BJ (cell line): ENCODE measurements at places on chromosomes 6 and 20. TPM values are rescaled to one million over a fixed set of nuclear protein-coding genes. Genes with fewer than 3 reads are reported as not detected.

- no peak for DNase-seq
Measured at GRCh38 chr6:135322427-135323201, 141.5 kb downstream of the MYB start.

The EFCAB8 gene
- not detected in 2 replicates for polyA plus RNA-seq

GRCh38 chr6:109441069-109441816 lies 719 bp downstream of the SMPD2 start:
- no peak for DNase-seq

DNA sequence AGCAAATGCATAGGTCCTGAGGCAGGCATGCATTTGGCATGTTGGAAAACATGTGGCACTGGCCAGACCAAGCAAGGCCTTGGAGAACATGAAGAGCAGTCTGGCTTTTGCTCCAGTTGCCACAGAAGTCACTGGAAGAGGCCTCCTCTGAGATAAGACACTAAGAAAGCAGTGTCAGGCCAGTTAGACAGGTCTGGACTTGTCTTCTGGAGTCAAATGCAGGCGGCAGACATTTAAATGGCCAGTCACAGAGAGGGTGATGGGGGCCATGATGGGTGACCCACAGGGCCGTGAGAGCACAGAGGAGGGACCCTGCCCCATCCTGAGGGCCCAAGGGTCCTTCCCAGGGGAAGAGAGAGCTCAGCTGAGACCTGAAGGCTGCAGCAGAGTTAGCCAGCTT lies 26.7 kb upstream of the ADA start:
- no peak for DNase-seq

The SHLD1 gene
- polyA plus RNA-seq: 2.0 and 2.5 TPM in 2 replicates

DNA sequence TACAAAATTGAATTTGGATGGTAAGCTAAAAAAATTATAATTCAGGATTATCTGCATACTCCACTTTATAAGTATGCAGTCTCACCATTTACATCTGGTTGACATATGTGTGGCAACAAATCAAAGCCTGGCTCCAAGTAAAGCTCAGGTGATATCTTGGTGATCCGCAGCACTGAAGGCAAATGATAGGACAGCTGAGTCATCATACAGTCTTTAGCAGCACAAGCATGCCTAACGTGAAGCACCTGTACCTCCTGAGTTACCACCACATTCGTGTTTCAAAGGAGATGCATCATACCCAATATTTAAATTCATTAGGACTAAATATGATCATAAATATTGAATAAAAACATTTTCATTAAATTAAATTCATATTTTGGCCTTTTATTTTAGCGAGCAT lies 11.8 kb upstream of the STX11 start:
- no peak for DNase-seq

The SMAP1 gene
- 23.3 and 24.6 TPM in 2 replicates for polyA plus RNA-seq

DNA sequence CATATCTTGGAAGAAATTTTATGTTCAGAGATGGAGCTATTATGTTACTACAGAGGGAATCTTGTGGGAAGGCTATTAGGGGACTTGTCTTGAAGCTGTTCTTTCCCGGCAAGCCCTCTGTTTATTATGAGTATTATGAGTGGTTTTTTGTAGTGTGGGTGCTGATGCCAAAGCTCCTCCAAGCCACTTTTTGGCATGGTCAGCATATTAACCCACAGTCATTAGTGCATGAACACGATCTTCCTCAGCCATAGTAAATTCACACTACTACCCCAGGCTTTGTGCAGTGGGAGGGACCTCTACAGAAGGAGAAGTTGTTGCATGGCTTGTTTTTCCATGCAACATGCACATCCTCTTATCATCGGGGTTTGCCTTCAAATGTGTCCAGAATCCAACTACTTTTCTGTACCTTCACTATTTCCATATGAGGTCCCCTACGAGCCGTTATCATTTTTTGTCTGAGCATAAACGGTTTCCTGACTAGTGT lies 6.5 kb upstream of the BMP6 start:
- no peak for DNase-seq

GRCh38 chr20:31967830-31968249 lies at the start of gene XKR7:
TSS of gene XKR7 (plus strand) at chr20:31968151. CDS start at chr20:31968176, 25 bp downstream.
- DNase-seq: no peak

The PM20D2 gene
- 2.4 and 4.0 TPM in 2 replicates for polyA plus RNA-seq

DNA sequence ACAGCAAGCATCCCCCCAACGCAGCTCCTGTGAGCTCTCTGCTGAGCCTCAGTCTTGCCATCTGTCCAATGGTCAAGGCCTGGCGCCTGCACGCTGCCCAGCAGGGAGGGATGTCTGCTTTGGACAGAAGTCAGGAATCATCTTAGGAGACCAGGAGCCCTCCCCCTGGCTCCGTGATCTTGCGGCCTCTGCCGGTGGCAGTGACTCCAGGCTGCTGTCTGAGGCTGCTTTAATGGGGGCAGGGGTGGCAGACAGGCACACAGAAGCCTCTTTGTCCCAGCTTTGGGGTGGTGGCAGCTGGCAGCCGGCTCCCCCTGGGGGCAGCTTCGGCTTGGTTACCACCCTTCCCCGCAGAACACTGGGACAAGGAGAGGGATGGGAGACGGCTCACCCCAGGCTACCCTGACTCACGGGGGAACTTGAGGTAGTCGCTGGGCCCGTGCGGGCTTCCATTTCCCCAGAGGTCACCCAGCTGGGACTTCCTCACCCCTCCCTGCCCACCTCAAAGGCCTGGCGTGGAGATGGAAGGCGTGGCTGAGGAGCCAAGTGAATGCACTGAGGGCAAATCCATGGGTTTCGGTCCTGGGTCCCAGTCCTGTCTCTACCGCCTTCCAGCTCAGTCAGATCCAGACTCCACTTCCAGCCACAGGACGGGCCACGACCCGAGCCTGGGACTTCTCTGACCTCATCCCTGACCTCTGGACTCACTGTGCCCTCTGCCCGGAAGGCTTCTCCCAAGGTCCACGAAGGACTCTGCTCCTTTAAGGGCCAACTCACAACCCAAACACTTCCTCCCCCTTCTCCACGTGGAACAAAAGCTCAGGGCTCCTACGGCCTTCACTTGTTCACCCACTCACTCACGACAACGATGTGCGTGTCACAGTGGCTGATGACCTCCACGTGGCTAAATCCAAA lies 14.8 kb downstream of the PEDS1 start:
- DNase-seq: no peak

DNA sequence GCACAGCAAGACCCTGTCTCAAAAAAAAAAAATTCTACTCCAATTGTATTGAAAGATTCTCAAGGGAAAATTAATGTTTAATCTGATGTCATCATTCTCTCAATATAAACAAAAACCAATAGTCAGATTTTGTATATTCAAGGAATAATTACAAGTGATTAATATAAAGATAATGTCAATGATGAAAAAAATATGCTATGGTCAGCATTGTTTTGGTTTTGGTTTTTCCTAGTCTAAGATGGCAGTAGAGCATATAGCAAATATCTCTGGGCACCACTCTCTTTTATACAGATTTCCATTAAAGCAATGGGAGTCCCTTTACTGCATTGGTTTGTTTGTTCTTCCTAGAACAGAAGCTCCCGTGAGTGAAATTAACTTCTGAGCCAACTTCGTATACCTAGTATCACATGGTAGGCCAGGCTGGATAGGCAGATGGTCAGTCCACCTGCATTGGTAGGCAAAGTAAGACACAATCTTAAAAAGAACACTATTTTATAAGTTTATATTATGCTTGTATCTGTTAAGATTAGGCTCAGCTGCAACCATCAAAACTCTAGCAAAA lies 523.8 kb upstream of the JARID2 start:
- DNase-seq: no peak

- DNase-seq: no peak
Measured at GRCh38 chr6:89596484-89596883, 42.1 kb downstream of the LYRM2 start.

- no peak for DNase-seq
Measured at GRCh38 chr6:158560836-158561320, 987 bp downstream of the TMEM181 start.

GRCh38 chr20:63224412-63225081 lies 8.6 kb upstream of the YTHDF1 start:
- no peak for DNase-seq

The F13A1 gene
- polyA plus RNA-seq: not detected in 2 replicates

DNA sequence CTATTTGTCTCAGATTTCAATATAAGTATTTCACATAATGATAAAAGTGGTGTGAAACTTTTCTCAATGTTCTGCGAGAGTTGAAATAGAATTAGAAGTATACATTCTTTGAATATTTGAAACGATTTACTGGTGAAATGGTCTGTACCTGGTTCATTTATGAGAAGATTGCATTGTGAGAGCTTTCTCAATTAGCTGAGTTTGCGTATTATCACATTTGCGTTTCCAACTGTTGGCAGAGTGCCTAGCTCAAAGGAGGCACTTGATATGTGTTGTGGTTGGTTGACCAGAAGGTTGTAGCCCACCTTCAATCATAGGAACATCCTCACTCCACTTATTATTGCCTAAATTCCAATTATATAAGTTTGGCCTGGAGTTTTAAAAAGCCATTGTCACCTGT lies 58.8 kb upstream of the EXOC2 start:
- DNase-seq: no peak

- no peak for DNase-seq
Measured at GRCh38 chr20:3407040-3407770, at the start of gene DNAAF9. TSS of gene DNAAF9 (minus strand) at chr20:3407669. CDS start at chr20:3407557, 112 bp downstream.

GRCh38 chr20:62822788-62823651 lies 6.2 kb downstream of the COL9A3 start:
- DNase-seq: no peak

The SLC22A23 gene
- polyA plus RNA-seq: 0.28 and 0.44 TPM in 2 replicates

DNA sequence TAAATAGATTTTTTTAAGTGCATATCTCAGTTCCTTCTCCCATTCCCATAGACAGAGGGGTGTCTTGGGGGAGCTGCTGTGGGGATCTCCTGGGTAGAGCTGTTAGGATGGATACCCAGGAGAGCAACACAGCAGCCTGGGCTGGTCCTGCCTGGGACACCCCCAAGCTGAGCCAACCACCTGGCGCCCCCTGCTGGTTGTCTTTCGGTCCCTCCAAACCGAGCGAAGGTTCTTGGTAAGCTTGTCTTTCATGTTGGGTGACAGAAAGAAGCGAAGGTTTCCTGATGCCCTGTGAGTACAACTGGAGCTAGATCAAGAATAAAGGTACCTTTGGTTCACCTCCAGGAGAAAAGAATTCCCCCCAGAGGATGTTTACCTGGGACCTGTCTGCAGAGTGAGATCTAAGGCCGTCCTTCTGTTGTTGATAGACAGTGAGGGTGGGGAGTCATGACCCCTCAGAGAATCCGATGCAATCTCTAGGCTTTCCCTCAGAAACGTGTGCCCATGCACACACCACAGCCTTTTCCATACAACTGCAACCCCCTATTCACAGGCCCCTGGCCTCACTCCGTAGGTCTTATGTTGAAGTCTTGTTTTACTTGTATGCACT lies 50.8 kb downstream of the SNX9 start:
- no peak for DNase-seq

DNA sequence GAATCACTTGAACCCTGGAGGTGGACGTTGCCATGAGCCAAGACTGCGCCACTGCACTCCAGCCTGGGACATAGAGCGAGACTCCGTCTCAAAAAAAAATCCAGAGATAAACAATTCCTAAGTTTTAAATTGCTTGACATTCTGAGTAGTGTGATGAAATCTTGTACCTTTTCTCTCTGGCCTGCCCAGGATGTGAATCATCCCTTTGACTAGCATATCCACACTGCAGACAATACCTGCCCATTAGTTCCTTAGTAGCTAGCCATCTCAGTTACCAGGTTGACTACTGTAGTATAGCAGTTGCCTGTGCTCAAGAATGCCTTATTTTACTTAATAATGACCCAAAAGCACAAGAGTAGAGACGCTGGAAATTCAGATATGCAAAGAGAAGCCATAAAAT lies 2.8 kb downstream of the ZFP57 start:
- no peak for DNase-seq
